ENCODE measurements at places on chromosomes 16 and 17.

DNA sequence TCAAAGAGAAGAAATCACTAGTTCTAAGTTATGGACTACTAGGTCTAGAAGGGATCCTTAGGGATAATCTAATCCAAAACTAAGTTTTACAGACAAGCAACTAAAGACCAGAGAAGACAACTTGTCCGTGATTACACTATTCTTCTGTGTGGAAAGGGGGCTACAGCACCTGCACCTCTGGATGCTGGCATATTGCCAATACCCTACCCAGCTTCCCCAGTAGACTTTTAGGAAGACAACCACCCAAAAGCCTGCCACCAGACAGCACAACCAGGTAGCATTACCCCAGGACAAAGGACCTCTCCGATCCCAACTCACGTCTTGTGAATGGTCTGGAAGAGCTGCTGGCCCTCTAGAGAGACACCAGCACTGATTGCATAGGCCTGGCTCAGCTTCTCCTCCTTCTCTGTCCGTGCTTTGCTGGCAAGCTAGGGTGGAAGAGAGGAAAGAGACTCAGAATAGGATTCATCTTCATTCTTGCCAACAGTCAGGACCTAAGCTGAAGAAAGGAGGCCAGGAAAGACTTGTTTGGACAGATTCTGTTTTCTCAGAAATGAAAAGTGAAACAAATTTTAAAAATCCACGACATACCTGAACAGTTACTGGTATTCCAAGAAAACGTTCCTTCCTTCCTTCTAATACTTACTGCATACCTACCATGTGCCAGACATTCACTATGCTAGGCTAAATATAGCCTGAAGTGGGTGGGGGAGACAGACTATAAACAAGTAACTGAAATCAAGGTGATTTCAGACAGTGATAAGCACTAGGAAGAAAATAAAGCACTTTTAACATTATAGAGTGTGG is 25.3 kb upstream of the TMEM101 start:
- DNase-seq: no peak

DNA sequence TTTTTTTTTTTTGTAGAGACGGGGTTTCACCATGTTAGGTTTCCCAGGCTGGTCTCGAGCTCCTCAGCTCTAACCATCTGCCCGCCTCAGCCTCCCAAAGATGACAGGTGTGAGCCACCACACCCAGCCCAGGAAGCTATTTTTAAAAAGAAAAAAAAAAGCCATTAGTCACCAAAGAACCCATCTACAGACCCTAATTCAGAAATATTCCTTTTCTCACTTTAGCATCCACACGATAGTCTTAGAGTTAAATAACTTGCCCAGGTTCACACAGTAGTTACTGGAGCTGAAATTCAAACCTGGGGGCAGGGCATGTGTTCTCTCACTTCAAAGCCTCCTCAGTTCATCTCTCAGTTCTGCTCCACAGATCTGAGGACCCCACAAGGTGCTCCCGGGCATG is 70.3 kb upstream of the NOL11 start:
- DNase-seq: no peak

DNA sequence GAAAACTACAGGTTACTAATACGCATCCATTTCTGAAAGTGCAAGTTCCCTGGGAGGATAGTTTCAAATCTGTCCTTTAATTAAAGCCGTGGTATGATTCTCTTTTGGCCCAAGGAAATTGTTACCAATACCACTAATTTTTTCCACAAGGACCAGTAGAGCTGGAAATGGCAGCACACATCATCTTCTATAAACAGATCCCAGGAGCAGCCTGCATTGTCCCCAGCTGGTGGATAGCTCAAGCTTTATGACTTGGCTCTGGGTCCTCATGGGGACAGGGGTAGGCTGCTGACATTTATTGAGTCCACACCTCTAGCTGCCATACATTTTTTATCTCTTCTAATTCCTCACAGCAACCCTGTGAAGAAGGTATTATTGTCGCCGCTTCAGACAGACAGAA is 35.8 kb upstream of the BHLHA9 start:
- DNase-seq: no peak

- no peak for DNase-seq
Measured at GRCh38 chr17:72075995-72076677, 44.7 kb upstream of the SOX9 start.

- DNase-seq: no peak
Measured at GRCh38 chr16:50692644-50692998, 785 bp upstream of the NOD2 start.

DNA sequence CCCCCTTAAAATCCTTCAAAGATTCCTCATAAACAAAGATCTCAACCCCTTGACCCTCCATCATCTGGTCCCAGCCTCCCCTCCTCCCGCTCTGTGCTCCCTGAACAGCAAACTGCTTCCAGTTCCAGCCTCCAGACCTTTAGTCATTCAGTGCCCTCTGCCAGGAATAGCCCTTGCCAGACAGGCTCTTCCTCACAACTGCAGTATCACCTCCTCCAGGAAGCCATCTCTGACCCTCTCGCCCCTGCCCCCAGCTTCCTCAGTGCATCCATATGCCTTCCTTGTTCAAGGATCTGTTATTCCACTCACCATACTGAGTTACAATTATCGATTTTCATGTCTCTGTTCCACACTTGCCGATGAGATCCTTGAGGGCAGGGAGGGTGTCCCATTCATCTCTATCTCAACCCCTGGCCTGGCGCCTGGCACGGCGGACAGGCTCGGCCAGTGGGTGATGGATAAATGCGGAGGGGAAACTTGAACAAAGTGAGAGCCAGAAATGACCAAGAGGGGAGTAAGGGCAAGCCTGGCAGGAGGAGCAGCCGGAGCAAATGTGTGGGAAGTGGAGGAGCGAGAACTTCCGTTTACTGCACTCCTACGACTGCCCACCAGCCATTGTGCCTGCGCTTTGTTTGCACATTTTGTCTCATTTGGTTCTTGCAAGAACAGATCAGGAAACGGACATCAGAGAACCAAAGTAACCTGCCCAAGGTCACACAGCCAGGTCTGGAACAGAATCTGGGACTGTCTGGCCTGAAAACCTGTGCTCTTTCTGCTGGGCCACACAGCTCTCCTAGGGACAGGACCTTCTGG is 2.0 kb upstream of the NXPH3 start:
- DNase-seq: no peak

DNA sequence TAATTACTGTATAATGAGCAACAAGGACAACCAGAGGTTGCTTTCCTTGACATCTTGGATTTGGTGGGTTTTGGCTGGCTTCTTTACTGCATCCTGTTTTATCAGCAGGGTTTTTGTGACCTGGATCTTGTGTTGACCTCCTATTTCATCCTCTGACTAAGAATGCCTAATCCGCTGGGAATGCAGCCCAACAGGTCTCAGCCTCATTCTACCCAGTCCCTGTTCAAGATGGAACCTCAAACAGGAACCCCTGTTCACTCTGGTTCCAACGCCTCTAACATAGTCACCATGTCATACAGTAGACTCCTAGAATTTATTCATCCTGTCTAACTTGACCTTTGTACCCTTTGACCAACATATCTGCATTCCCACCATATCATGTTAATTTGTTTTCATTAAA is 183.8 kb upstream of the SOX9 start:
- DNase-seq: no peak

DNA sequence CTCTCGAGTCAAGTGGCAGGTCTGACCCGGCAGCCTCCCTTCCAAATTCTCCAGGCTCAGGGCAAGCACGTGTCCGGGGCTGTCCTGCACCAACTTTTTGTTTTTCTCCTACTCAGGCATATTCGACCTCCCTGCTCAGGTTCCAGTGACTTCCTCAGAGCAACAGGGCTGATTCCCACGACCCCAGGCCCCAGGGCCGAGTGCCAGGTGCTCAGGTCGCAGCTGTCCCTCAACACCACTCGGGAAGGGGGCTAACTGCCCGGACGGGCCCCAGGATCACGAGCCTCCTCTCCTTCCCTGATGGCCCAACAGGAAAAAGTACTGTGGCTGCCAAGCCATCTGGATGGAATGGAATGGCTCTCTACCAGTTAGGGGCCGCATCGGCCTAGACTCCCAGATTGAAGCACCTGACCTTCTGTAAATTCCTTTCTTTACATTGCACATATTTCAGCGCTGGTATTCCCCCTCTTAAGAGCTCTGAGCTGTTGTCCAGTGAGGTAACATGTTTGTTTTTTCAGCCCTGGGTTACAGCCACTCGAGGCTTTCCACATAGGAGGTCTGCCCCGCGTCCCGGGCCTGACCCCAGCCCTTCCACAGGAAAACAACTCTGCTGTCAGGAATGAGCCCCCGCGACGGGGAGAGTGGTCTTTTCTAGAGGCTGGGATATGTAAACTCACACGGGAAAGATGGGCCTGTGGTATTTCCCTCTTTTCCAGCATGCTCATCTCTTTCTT is 25.0 kb downstream of the NXN start:
- DNase-seq: no peak

- no peak for DNase-seq
Measured at GRCh38 chr16:88652762-88653063, 1.9 kb upstream of the CYBA start.

- no peak for DNase-seq
Measured at GRCh38 chr17:8611137-8611536, 19.4 kb downstream of the MYH10 start.

DNA sequence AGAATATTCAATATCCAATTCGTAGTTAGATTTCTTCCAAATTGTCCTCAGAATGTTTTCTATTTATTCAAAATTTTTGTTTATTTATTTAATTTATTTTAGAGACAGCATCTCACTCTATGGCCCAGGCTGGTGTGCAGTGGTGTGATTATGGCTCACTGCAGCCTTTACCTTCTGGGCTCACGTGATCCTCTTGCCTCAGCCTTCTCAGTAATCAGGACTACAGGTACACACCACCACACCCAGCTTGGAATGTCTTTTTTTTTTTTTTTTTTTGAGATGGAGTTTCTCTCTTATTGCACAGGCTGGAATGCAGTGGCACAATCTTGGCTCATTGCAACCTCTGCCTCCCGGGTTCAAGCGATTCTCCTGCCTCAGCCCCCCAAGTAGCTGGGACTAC is 3.5 kb upstream of the DRG2 start:
- DNase-seq: no peak

DNA sequence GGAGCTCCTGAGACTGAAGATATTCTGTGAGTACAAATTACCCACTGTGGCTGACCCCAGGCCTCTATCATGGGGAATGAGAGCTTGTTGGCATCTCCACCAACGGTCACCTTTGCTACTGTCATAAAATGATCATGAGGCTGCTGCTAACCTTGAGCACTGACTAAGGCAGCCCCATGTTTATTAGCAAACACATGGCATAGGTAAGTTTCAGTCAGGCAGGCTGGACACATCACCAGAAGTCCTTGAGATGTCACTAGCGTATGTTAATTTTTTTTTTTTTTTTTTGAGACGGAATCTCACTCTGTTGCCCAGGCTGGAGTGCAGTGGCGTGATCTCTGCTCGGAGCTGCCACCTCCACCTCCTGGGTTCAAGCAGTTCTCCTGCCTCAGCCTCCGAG is 1.5 kb upstream of the GLG1 start:
- DNase-seq: no peak

DNA sequence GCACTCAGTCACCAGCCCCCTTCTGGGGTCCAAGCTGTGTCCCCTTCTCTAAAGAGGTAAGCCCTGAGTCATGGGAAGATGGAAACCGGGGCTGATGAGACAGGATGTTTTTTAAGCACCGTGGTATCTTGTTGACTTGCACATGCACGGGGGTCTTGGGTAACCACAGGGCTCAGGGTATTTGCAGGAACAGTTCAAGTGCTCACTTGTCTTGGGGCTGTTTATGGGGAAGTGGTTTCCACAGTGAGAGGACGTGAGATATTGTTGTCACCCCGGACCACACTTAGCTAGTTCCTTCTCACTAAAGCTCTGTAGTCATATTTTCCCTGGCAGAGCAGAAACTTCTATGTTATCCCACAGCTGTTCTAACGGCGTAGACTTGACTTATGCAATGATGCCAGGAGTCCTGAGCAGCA is 7.7 kb downstream of the CCL3L1 start:
- DNase-seq: no peak

DNA sequence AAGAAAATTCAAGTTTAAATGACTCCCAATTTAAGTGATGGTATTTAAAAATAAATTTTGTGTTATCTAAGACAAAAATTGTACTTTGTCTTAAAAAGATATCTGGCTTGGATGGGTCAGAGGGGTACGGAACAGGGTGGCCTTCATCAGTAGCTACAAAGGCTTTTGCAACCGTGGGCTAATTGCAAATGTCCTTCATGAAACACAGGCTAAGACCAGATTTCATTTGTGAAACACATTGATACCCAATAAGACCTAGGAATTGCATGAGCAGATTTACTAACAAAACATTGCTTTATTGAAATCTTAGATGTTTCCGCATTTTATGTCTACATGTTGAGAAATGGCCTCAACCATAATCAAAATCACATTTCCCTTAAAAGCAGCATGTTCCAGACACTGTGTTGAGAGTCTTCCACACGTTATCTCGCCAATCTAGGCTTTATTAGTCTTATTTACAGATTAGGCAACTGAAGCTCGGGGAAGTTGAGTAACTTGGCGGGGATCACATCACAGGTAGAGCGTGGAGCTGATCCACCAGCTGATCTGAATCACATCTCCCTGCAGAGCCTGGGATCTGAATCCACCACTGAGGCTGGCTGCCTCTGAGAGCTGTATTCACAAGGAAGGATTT is 21.8 kb downstream of the FBXO39 start:
- no peak for DNase-seq

DNA sequence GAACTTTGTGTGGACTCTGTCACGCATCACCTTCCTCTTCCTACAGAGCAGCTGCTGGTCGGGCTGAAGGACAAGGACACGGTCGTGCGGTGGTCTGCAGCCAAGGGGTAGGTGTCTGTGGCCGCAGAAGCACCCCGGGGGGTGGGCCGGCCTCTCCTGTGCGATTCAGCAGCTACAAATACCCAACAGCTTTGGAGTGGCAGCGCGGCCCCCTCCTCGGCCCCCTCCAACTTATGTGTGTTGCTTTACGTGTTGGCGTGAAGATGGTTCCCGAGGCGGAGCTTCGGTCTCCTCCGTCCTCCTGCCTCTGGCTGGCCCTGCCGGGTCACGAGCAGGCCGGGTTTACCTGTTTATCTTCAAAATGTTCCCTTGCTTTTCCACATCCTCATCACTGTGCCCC is 32.3 kb downstream of the ZNF750 start:
- no peak for DNase-seq

GRCh38 chr16:11706180-11706742 is 36.4 kb downstream of the TXNDC11 start:
- no peak for DNase-seq

DNA sequence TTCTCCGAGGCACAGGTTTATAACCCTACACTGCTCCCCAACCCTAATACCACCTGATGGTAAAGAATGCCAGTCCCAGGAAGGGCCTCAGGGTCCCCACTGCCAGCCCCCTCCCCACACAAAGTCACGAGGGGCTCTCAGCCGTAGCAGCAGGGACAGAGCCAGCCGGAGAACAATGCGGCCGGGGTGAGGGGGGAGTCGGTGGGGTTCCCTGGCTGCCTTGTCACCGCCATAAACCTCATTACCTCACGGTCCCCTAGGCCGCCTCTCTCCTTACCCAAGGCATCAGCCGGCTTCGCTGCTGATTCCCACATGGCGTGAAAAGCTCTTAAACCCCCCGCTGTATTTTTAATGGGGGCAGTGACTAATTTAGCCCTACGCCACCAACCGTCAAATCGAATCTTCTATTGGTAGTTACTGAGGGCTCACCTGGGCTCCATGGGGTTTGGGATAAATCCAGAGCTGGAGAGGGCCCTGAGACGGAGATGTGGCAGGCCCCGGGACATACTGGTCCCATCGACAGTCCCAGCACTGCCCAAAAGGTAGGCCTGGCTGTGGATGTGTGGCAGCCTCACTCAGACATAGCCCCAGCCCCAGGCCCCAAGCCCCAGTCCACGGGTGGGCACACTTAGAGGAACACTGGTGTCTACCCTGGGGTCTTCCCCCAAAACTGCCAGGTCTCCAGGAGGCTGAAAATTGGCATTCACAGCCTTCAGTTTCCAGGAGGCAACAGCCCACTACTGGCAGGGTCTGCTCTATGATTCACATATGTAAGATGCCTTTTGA is 115.3 kb downstream of the C16orf78 start:
- DNase-seq: no peak
